ENCODE measurements at places on chromosomes 6 and 20. TPM values are rescaled to one million over a fixed set of nuclear protein-coding genes. Genes with fewer than 3 reads are reported as not detected.
A peak's percentile ranks its signal among the peaks of the same experiment; 100 is the strongest.

Gene FAM209B
- total RNA-seq, result not detected

DNA sequence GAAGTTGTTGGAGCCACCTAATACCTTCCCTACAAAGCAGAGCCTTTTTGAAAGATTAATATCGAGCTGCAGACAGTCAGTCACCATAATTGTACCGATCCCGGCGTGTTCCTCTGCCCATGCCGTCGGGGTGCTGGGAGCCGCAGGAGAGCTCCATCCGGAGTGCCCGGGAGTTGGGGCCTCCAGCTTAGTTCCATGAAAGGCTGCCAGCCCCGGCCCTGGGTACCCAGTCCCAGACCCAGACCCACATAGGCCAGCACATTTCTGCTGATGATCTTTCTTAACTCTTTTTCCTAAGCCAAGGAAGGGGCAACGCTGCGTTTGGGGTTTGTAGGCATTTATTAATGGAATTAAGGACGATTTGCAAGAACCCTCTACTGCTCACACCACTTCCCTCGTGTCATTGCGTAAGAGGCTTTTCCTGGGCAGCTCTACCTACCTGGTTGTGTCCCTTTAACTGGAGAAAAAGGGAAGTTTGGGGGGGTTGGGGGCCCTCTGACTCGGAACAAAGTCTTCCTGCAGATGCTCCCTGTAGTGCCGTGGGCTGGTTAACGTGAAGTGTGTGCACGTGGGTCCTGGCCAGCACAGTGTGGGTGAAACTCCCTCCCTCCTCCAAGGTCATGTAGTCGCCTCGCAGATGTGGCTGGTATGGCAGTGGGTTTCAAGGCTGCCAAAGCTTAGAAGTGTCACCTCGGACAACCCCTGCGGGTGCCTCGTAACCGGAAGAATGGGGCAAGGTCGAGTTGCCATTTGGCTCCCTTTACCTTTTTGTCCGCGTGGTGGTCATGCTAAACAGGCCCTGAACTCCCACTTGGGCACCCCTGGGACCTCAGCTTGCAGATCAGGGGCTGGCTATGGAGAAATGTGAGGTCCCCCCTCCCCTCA is 54.3 kb upstream of the APCDD1L start:
- H3K27me3 ChIP-seq, result no peaks in the 10 kb centered on the region
- no peak overlapping the region for H3K27ac ChIP-seq
- H3K4me1 ChIP-seq, result peaks cover 27% of the 10 kb centered on the region

DNA sequence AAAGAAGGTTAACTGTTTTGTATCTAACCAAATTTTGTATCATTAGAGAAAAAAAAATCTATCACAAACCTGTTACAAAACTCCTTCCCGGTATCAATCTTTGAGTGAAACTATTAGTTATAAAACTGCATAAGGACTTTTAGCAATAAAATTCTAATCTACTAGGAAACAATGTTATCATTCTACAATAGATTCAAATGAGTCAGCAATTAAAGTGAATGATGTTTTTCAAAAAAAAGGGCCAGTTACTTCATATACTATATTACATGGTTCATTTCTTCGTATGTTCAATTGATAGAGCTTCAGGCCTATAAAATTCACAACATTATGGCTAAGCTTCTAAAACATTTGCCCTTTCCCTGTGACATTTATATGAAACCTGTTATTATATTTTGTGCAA is 15.6 kb downstream of the ASCC3 start:
- H3K27me3 ChIP-seq, result no peaks in the 10 kb centered on the region
- no peak overlapping the region for H3K27ac ChIP-seq
- H3K4me3 ChIP-seq, result no peak overlapping the region
- H3K4me1 ChIP-seq, result no peaks in the 10 kb centered on the region

GRCh38 chr6:90362318-90362717 is 65.7 kb upstream of the BACH2 start:
- H3K27ac ChIP-seq, result no peak overlapping the region
- H3K4me1 ChIP-seq, result peaks cover 6% of the 10 kb centered on the region
- H3K36me3 ChIP-seq, result no peaks in the 10 kb centered on the region
- DNase-seq, result peak; percentile 72
- no peaks in the 10 kb centered on the region for H3K27me3 ChIP-seq
